CD8-positive, alpha-beta memory T cell (primary cell): ENCODE measurements at places on chromosomes 1 and 21.
A peak's percentile ranks its signal among the peaks of the same experiment; 100 is the strongest.

- DNase-seq, result no peak
These were observed 5.1 kb upstream of the CSRP1 start for GRCh38 chr1:201511941-201512539.

DNA sequence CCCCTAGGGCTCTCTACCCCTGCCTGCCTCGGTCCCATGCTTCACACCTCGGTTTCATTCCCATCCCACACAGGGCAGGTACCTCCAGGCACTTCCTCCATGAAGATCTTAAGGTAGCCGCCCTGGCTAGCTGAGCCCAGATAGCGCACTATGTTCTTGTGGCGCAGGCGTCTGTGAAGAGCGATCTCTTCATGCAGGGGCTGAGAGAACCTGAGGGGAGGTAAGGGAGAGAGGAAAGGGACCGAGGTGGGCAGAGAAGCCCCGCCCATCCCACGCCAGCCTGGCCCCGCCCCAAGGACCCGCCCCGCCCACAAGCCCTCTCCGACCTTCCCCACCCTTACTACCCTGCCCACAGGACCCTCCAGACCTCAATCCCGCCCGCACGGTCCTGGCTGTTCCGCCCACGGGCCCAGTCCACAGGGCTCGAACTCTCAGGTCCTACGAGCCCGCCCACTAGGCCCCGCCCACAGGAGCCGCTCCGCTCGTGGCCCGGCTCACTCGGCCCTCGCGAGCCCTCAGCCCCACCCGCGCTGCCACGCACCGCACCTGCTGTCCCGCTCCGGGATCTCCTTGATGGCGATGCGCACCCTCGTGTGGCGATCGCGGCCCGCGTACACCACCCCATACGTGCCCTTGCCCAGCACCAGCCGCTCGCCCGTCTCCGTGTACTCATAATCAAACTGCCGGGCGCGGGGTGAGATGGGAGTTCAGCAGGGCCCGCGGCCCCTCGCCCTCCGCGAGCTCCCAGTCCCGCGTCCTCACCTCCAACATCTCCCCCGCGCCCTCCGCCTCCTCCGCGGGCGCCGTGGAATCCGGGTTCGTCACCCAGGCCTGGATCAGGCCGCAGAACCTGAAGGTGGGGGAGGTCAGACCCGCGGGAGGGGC lies 6.4 kb downstream of the MAP3K6 start:
- peak; percentile 77 for DNase-seq

GRCh38 chr21:29751473-29752185 lies 188.2 kb downstream of the GRIK1 start:
- no peak for DNase-seq

DNA sequence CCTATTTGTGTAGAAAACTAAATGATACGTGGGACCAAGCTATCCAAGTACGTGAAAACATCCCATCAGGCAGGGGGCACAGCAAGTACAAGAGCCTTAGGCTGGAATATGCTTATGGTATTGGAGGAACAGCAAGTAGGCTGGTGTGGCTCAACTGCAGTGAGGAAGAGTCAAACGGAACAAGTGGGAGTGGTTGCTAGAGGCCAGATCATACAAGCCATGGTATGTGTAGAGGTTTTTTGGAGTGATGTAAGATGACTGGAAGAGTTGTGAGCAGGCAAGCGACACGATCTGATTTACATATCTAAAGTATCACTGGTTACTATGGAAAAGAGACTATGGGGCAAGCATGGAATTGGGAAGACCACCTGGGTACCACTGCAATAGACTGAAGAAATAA lies 27.8 kb downstream of the ELK4 start:
- no peak for DNase-seq

GRCh38 chr1:75265792-75266191 lies 131.6 kb downstream of the LHX8 start:
- no peak for DNase-seq

DNA sequence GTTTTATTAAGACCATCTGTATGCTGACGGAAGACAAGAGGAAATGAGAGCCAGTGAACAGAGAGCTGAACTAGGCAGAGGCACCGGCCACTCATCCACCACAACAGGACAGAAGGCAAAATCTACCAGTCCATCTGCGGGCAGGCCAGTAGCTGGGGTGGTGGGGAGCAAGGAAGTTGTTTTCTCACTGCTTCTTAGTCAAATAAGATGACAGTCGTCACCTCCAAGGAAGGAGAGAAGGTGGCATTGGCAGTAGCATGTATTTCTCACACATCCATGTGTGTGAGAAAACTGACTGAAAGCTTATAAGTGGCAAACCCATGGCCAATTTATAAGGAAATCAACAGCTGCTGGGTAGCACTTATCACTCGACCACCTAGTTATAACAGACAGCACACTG lies 8.2 kb downstream of the TTC13 start:
- DNase-seq, result no peak

DNA sequence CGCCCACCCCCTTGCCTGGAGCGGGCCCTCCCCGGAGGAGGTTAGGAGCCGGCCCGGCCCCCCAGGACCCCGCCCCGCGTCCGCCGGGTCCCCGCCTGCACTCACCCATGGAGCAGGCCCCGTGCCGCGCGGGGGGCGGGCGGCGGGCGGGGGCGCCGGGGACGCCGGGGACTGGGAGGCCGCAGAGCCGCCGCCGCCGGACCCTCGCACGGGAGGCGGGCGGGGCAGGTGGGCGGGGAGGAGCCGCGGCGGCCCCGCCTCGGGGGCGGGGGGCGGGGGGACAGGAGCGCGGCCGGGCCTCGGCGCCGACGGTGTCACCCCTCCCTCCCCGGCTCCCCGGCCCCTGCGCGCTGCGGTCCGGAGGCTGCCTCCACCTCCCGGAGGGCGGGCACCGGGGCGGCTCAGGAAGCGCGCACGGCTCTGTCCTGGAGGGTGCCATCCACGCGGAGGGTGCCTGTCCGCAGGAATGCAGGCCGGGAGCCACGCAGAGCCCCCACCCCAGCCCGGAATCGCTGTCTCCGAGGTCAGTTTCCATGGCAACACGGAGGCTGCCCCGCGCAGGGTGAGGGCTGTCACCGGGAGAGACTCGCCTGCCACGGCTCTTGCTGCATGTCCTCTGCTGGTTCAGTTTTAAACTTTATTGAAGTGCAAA lies 5.9 kb upstream of the PLEKHG5 start:
- DNase-seq, result peak; percentile 77

DNA sequence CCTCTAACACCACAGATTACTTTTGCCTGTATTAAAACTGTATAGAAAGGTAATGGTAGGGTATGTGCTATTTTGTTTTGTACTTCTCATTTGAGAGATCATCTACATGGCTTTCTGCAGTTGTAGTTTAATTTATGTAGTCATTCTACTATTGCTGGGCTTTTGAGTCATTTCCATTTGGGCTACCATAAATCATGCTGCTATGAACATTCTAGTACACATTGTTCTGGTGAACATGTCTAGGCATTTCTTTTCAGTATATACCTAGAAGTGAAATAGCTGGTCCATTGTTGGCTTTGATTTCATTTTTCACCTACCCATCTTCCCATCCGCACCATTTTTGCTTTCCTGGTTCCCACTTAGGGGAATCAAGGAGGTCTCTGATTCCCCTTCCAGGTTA lies 18.7 kb downstream of the EDN2 start:
- DNase-seq, result no peak

DNA sequence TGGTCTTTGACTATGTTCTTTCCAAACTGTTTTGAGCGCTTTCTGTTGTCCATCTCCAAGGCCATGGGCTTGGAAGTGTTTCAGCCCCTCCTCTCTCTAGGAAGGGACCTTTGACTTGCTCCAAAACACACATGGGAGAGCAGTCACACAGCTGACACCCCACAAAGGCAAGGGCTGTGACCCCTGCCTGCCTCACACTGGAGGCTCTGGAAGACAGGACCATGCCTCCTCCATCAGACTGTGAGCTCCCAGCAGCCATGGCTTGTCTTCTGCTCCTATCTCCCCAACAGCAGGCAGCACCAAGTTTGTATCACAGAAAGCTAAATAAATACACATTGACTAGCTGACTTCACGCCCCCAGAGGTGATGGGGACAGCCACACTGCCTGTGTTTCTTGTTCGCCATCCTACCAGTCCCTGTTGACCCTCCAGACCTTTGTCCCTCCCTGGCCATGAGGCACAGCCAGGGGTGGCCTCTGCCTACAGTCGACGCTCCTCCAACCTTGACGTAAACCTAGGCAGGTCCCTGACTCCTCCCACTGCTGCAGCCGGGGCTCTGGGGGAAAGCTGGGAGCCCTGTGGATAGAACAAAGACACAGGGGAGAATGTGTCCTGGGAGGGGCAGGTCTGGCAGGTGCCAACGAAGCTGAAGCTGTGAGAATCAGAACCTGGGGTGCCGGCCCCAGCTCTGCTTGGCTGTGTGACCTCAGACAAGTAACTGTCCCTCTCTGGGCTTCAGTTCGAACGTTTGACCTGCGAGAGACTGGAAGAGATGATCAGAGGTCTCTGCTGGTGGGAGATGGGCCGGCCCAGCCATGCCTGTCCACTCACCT lies 4.8 kb downstream of the PLA2G2F start:
- no peak for DNase-seq

- no peak for DNase-seq
These were observed 75.4 kb downstream of the APP start for GRCh38 chr21:26095131-26095530.

GRCh38 chr21:45277101-45278045 lies 10.3 kb downstream of the POFUT2 start:
- no peak for DNase-seq

DNA sequence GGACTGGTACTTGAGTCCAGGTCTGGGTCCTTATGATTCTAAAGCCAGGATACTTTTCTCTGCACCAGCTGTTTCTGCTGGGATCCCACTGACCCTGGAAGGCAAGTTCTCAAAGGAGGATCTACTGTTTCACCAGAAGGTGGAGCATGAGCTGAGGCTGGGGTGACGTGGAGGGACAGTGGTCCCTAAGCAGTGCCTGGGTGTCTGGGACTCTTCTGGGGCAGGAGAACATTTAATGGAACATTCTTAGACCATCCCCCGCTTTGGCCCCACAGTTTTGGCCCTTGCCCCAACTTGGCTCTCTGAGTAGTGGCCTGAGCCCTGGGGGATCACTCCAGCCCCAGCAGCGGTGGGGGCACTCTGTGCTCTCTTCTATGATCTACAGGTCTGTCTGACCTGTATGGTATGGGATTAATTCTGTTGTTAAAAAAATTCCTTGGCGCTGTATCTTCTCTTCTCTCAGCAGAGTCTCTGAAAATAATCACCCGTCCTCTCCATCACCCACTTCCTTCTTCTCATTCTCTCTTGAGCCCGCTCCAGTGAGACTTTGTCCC lies 60.3 kb upstream of the CSF3R start:
- DNase-seq, result no peak

- DNase-seq, result no peak
These were observed 146.0 kb downstream of the PBX1 start for GRCh38 chr1:164704954-164705353.

- no peak for DNase-seq
These were observed 7.2 kb downstream of the VANGL1 start for GRCh38 chr1:115648717-115649691.

- no peak for DNase-seq
These were observed 536 bp upstream of the ABCD3 start for GRCh38 chr1:94417728-94417977.

GRCh38 chr1:37677808-37678207 lies 14.5 kb upstream of the CDCA8 start:
- DNase-seq, result no peak

- no peak for DNase-seq
These were observed 62.3 kb downstream of the ST6GALNAC3 start for GRCh38 chr1:76136894-76137293.

- no peak for DNase-seq
These were observed 368.1 kb downstream of the NCAM2 start for GRCh38 chr21:21366277-21366676.

DNA sequence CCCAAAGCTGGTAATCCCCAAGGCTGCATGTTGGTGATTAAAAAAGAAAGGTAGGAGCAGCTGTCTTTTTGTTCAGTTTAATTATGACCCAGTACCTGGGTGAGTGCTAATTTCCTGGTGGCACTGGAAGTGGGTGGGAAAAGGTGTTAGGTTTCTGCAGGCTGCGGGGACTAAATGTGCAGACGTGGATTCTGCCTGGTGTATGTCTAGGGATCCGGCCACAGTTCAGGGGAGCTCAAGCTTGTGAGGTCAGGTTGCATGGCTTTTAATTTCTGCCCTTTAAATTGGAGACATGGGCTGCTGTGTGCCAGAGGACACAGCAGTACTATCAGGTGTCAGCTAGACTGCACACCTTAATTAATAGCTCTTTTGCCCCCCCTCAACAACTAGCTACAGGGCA lies 20.3 kb upstream of the TBX19 start:
- DNase-seq, result no peak

GRCh38 chr1:110309767-110310166 lies 29.4 kb upstream of the RBM15 start:
- no peak for DNase-seq

GRCh38 chr1:37021502-37021901 lies 12.8 kb downstream of the GRIK3 start:
- DNase-seq, result no peak

GRCh38 chr1:180192172-180192571 lies 37.5 kb downstream of the QSOX1 start:
- no peak for DNase-seq

GRCh38 chr1:169941982-169942830 lies 48.5 kb upstream of the SCYL3 start:
- no peak for DNase-seq

DNA sequence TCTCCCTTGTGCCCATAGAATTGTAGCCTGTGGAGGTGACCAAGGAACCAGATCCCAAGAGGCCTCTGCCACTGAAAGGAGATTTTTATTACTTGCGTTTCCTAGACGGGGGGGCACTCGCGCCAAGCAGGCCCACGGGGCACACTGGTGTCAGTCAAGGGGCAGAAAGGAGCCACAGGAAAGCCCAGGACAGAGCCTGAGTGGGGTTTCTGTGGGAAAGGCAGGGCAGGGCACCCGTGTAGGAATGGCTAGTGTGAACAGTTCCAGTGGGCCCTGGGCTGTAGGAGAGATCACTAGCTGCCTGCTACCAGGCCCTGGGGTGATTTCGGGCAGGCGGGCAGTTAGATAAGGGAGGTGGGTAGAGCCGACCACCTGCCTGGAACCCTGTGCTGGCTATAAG lies 70.8 kb downstream of the ADARB1 start:
- DNase-seq, result no peak

GRCh38 chr1:13661539-13661938 lies 38.4 kb upstream of the PRDM2 start:
- DNase-seq, result no peak
